NCI-H2227 treated with DMSO at 0.1 percent for 48 hours (cell line): ENCODE measurements at places on chromosomes 4 and X.

DNA sequence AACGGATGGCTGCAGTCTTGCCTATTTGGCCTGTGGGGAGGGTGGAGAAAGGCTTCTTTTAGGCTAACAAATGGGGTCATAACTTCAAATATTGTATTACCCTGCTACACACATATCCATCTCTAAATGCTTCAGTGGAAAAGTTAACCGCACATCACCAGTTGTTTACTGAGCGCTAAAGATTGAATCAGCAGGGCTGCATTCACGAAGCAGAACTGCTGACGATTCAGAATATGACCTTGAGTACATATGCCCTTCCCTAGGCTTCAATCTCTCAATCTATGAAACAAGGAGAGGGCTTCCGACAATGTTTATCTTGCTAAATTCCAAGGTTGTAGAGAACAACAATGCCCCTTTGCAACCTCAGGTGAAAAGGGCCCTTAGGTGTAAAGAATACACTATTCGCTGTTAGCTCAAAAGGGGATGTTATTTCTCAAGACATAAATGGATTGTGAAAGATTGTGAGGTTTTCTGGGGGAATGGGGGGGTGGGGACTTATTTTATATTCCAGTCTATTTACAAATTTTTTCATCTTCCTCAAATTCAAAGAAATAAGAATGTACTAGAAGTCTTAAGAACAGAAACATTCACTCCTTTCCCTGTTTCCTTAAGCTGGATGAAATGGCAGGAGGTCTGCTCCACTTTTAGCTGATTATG is 2.6 kb upstream of the ATP6AP2 start:
- DNase-seq, result no peak

DNA sequence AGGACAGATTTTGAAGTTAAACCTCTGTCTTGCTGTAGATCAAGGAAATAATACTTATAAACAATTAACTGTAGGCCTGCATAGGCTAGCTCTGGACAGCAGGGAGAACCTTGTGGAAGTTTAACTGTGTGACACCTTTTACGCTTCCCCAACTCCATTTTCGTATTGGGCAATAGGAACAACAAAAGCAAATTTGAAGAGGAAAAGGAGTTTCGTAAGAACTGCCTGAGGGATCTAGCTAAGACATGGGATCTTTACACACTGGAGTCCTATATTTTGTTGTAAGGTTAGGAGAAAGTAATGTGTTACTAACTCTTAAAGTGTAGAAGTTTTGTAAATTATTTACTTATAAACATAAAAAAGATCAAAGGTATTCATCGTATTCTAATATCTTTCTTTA is 324.9 kb upstream of the CASK start:
- DNase-seq, result no peak

GRCh38 chr4:185189606-185190305 is 14.0 kb downstream of the CFAP97 start:
- DNase-seq, result no peak

DNA sequence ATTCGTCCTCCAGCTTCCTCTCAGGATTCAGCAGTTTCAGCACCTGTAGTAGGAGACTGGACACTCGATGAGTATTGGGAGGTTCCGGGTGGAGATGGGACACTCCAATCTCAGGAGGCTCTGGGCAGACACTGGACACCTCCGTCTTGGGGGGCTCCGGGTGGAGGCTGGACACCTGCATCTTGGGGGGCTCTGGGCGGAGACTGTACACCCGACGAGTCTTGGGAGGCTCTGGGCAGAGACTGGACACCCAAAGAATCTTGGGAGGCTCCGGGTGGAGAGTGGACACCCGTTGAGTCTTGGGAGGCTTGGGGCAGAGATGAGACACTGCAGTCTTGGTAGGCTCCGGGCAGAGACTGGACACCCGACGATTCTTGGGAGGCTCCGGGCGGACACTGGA is 28.7 kb upstream of the LANCL3 start:
- DNase-seq, result no peak

DNA sequence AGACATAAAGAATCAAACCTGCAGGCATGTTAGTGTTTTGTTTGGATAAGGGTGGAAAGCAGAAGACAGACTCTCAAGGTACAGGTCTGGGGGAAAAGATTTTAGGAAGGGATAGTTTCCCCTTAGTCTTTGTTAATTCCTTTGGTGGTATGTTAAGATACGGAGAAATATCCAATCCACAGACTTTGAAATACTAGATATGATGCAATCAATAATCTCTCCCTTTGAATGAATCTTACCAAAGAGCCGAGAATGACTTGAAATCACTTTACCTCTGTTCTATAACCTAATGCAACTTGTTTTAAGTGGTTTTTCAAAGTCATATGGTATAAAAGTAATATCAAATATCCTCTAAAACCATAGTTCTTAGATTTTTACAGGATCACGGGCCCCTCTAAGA is 5.3 kb upstream of the BDH2 start:
- no peak for DNase-seq
